ENCODE measurements at places on chromosomes 5 and 9.

DNA sequence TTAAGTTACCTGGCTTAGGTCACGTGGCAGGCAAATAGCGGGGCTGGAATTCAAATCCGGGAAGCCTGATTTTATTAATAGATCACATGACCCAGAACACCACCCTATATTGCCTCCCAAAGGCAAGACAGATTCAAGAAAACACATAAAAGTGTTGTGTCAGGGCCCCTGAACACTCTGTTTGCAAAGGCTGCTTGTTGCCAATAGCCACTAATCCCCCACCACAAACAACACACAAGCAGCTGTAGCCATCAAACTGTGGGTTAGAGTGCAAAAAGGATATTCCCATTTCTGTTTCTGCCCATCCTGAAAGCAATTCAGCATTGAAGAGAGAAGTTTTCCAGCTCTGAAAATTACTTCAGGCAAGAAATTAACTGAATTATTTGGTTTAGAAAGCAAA, 358.9 kb upstream of the RFX3 start:
- no peak for DNase-seq

DNA sequence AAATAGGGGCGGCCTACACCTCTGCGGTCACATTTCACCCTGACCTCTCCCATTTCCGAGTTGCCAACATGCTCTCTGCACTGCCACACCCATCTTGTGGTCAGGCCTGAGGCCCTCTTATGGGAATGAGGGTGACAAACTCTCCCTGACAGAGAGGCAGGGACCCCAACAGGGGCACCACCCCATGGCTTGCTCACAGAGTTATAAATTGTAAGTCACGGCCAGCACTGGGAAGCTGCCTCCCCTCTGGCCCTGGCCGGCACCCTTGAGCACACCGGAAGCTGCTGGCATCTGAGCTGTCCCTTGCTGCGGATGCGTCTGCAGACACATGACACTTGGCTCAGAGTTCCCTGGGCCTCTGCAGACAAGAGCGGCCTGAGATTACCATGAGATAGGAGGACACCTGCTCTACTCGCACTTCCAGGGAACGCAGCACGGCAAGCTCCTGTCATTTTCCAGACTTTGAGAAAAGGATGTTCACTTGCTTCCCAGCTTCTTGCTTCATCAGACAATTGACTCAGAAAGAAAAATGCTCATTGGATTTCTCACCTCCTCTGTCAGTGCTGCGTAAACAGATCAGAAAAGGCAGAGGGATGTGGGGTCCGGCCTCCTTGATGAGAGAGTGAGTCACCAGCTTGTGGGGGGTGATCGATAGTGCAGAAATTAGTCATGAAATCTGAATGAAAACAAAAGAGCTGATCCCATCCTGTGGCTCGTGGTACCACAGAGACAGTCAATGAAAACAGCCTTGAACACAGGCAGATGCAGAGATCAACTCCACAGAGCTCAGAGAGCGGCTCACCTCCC, 269.8 kb downstream of the SYK start:
- DNase-seq: no peak

GRCh38 chr5:101435768-101436167, 532.7 kb upstream of the ST8SIA4 start:
- no peak for DNase-seq

DNA sequence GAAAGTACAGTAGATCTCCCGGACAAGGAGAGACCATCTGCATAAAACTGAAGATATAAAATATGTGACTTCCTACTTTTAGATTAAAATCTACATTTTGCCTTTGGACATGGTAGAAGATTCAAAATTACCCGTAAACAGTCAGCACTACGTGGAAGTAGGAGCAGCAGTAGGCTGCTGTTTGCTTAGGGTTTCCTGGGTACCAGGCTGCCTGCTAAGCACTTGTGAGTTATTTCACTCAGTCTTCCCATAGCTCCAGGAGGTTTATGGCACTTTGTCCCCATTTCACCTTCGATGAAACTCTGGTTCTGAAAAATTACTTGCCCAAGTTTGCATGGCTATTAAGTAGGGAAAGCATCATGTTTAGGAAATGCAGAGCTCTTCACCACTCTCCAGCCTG, 92.6 kb downstream of the STK32A start:
- DNase-seq: no peak

GRCh38 chr5:66710557-66711088, 114.4 kb downstream of the MAST4 start:
- no peak for DNase-seq

- no peak for DNase-seq
These were observed 363.8 kb upstream of the CDH18 start for GRCh38 chr5:20351849-20352248.
